ENCODE measurements at places on chromosomes 2 and 18. TPM values are rescaled to one million over a fixed set of nuclear protein-coding genes. Genes with fewer than 3 reads are reported as not detected.

GRCh38 chr2:213104903-213105202 lies 46.6 kb downstream of the IKZF2 start:
- DNase-seq = no peak

DNA sequence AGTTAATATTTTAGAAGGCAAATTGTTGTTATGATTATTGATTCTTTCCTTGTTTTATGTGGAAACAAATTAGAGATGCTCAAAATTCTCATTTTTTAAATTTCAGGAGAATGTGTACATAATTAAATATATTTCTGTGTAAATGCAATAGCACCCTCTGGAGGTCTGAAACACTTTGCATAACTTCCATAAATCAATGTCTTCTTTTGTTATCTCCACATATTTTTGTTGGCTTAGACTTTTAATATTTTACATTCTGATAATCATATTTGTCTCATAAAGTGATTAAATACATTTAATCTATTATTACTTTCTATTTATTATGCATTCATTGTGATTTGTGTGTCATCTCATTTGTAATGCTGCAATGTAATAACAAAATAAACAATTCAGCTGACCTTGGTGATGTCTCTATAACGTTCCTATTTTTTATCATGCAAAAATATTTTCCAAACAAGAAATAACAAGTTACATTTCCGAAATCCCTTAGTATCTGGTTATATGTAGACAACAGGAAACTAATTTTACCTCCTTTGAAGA lies 201.8 kb upstream of the GALNT5 start:
- DNase-seq = peak; percentile 53

DNA sequence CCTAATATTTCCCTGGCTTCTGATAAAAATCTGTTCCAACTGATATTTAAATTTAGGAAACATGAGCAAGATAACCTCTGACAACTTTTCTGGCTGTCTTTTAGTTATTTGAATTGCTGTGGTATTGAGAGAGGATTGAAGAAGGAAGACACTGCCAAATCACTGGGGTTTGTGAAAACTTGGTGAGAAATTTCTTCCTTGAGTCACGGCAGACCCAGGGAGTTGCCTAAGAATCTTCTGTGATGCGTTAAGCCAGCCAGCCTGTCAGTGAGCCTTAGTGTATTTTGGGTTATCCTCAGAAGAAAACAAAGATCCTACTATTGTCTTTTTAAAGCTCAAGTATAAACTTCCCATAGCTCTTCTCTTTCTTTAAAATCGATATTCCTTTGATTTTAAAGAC lies 17.5 kb upstream of the DOK6 start:
- no peak for DNase-seq

DNA sequence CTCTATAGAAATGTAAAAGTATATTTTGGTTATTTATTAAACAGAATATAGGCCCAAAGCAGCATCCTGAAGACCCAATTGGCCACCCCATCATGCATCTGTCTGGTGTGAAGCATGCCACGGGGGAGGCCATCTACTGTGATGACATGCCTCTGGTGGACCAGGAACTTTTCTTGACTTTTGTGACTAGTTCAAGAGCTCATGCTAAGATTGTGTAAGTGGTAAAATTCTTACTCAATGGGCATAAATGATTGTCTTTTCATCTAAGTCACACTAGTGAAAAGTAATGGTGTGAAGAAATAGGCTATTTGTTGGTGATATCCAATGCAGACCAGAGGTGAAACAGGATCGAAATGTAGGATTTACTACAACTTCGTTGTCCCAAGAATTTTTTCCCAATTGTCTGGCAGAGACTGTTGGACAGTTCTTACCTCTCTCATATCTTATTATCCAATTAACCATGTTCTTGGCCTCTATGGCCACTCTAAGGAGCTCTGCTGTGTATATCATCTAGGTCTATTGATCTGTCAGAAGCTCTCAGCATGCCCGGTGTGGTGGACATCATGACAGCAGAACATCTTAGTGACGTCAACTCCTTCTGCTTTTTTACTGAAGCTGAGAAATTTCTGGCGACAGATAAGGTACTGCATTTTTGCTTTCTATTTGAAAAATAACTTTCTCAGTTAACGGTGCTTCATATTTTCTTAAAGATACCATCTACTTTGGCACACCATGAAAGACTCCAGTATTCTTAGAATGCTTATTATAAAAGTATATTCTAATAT lies 35.0 kb downstream of the AOX1 start:
- no peak for DNase-seq

DNA sequence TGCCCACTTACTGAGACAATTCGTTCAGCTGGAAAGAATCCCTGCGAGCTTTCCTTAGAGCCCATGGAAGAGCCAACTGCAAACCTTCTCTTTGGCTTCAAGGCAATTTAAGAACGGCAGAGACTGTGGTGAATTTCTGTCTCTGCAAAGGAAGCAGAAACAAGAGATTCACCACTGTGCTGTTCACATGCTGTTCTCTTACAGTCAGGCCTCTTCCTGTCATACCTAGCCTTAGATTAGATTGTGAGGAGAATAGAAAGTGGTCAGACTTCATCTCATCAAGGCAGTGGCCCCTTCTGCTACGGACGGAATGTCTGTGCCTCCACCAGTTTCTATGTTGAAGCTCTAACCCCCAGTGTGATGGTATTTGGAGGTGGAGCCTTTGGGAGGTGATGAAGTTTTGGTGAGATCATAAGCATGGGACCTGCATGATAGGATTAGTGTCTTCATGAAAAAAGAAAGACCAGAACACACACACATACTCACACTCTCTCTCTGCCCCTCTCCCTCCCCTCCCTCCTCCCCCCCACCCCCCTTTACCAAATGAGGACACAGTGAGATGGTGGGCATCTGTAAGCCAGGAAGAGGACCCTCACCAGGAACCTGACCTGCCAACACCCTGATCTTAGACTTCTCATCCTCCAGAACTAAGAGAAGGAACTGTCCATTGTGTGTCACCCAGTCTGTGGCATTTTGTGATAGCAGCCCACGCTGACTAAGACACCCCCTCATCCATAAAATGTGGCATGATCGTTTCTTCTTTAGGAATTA lies 45.6 kb upstream of the NRP2 start:
- DNase-seq = no peak

DNA sequence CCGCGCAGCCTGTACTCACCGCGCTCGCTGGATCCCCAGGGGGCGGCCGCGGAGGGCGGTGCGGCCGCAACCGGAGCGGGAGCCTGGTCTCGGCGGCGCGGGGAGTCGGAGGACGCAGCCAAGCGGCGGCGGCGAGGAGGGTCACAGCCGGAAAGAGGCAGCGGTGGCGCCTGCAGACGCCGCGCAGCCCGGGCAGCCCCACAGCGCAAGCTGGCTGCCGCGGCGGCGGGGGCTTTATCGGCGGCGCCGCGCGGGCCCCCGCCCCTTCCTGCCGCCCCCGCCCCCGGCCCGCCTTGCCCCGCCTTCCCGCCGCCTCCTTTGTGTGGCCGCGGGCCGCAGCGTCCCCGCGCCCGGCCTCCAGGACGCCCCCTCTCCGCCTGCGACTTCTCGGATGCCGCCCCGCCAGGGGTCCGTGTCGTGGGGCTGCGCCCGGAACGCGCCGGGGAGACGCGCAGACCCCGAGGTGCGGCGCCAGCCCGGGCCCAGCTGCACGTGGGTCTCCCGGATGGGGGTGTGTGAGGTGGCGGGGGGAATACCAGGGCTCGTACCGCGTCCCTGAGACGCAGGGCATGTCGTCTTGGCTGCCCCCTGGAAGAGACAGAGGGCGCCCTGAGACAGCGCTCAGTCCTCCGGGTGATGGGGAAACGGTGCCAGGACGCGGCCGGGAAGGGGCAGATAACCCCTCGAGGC lies at the start of gene SERPINE2:
SERPINE2 (minus strand) TSS at position 207 of the 690 bp plus-strand sequence. CDS start 37,386 bp downstream, outside the sequence.
- peak; percentile 37 for DNase-seq

GRCh38 chr2:135124924-135125886 lies 73.1 kb downstream of the RAB3GAP1 start:
- peak; percentile 17 for DNase-seq

DNA sequence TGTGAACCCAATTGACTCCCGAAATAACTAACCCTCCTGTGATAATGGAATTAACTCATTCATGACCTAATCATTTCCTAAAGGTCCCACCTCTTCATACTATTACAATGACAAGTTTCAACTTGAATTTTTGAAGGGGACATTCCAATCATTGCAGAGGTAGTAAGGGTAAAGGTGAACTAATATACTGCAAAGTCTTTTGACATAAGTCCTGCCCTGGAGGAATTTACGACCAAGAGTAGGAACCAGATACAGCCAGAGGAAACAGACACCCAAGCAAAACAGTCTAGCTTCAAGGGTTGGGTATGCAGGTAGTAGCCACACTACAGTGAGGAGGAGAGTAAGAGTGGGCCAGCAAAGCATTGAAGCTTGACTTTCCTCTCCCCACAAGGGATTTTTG lies 1.2 kb upstream of the SRBD1 start:
- DNase-seq = no peak

The PPP1R1C gene
- total RNA-seq = 0.28 TPM

- no peak for DNase-seq
Measured at GRCh38 chr18:9710037-9710436, 1.9 kb downstream of the RAB31 start.

The CIDEA gene
- not detected for total RNA-seq

The SIX3 gene
- not detected for total RNA-seq

- DNase-seq = no peak
Measured at GRCh38 chr2:100423631-100424030, 6.2 kb upstream of the CHST10 start.

- no peak for DNase-seq
Measured at GRCh38 chr2:235928751-235929370, 239.3 kb downstream of the GBX2 start.

GRCh38 chr2:85318222-85319074 lies 9.3 kb downstream of the TGOLN2 start:
- peak; percentile 91 for DNase-seq

DNA sequence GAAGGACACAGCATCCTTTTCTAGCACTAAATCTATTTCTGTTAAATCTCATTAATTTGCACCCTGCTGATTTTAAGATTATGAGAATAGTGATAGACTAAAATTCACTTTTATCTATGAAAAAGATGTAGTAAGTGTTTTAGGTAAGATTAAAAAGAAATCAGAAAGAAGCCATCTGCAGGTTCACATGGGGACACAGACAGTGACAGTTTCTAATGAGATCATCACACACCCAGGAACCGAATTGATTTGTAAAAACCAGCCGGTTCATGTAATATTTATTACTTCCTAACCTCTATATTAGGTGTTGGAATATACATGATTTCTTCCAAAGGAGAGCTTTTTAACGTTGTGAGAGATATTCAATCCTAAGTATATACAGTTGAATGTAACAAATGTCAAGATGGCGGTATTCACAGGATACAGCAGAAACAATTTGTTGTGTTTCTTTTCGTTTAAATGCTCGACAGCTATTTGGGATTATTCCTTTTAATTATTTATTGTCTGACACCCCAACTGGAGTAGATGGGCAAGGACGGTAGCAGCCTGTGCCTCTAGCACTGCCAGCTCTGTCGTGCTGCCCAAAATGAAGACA lies 223.4 kb downstream of the CCDC102B start:
- DNase-seq = no peak

- DNase-seq = no peak
Measured at GRCh38 chr2:226913641-226914040, 77.8 kb downstream of the RHBDD1 start.

DNA sequence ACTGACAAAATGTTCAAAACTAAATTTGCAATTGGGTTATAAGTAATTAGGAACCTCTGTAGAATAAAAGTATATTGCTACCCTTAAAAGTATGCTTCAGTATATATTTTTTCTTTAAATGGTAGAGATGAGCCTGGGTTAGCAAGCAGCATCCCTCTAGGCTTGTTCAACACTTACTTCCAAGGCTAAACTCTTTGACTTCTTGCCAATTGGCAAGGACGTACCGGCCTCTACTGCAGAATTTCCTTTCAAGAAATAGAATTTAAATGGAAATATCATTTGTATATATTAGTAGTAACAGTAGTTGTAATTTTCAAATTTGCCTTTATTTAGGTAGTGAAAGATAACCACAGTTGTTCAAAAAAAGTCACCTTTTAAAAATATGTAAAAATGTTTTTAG lies 105.1 kb upstream of the SLC38A11 start:
- DNase-seq = no peak

- DNase-seq = no peak
Measured at GRCh38 chr2:12421046-12421445, 295.7 kb upstream of the TRIB2 start.

- DNase-seq = no peak
Measured at GRCh38 chr2:27316655-27317412, 6.1 kb downstream of the MPV17 start.

- DNase-seq = peak; percentile 42
Measured at GRCh38 chr18:55280503-55280902, 307.5 kb downstream of the TCF4 start.

DNA sequence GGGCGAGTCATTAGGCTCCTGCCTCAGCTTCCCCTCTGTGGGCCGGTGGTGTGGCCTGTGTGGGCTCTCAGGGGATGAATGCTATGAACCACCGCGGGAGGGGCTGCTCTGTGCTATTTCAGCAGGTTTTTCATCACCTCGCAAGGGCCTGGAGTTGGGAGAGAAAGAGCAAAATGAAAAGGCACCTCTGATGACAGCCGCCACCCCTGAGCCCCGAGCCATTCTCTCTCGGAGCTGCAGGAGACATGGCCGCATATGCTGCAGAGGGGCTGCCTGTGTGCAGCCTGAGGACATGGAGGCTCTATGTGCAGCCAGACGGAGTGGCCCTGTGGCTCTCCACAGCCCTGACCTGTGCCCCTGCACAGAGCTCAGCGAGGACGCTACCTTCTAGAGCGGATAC lies 96.2 kb upstream of the CTDP1 start:
- DNase-seq = no peak

- DNase-seq = peak; percentile 96
Measured at GRCh38 chr18:62979176-62979575, 263.8 kb downstream of the PHLPP1 start.

DNA sequence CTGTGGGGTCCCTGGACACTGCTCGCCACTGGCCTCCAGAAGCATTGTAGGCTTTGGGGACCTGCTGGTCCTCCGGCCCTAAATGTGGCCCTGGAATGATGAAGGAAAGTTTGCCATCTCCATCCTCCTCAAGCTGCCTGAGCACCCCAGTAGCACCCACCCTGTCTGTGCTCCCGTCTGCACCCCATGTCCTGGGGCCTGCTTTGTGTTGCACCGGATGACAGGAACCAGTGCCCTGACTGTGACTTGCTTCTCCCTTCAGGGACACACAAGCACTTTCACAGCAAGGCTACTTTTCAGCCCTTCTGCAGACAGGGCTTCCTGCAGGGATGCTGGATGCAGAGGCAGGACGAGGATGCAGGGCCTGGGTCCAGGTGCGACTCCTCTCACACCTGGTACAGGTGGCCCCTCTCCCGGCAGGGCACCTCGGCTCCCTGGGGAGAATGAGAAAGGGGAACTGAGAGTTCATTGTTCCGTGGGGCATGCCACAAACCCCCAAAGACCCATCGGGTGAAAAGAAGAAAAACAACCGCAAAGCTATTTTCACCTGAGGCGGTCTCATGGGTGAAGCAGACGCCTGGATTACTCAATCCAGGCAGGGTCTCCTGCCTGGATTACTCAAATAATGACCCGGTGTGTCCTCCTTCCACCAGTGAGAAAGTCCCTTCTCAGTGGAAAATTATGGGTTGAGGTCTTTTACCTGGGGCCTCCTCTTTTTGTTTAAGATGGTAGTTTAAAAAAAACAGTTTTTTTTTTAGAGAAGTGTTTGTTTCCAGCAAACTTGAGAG lies 74.9 kb downstream of the LONRF2 start:
- DNase-seq = no peak

- DNase-seq = peak; percentile 84
Measured at GRCh38 chr18:68817584-68817983, 19.7 kb downstream of the CCDC102B start.
